ENCODE measurements at places on chromosomes 5 and 9. TPM values are rescaled to one million over a fixed set of nuclear protein-coding genes. Genes with fewer than 3 reads are reported as not detected.
A peak's percentile ranks its signal among the peaks of the same experiment; 100 is the strongest.

GRCh38 chr5:74391410-74391809 is 249.1 kb downstream of the ENC1 start:
- H3K4me1 ChIP-seq, result peaks cover 24% of the 10 kb centered on the region
- H3K36me3 ChIP-seq, result no peaks in the 10 kb centered on the region
- H3K4me3 ChIP-seq, result no peak overlapping the region
- no peak for DNase-seq
- no peaks in the 10 kb centered on the region for H3K27me3 ChIP-seq

- H3K4me3 ChIP-seq, result no peak overlapping the region
- H3K27me3 ChIP-seq, result no peaks in the 10 kb centered on the region
- peaks cover 14% of the 10 kb centered on the region for H3K4me1 ChIP-seq
- no peak for DNase-seq
Observed at GRCh38 chr9:22683700-22684075, 237.1 kb downstream of the DMRTA1 start.

DNA sequence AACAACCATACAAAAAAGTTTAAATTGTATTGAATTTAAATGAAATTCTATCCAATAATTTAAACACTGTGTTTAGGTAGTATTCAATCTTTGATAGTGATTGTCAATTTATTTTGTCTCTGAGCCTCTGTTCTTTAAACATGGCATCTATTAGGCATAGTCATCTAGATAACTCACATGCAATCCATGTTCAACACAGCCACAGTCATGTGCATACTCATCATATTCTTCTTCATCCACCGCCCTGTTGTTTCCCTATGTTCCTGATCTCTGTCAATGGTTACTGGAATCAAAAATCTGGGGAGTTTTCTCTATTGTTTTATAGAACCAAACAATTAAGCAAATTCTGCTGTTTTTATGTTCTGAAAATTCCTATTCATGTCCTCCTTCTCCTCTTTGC is 521.1 kb upstream of the DAB2 start:
- no peak overlapping the region for H3K4me3 ChIP-seq
- H3K4me1 ChIP-seq, result no peaks in the 10 kb centered on the region
- DNase-seq, result no peak
- no peaks in the 10 kb centered on the region for H3K27me3 ChIP-seq
- no peak overlapping the region for H3K27ac ChIP-seq

DNA sequence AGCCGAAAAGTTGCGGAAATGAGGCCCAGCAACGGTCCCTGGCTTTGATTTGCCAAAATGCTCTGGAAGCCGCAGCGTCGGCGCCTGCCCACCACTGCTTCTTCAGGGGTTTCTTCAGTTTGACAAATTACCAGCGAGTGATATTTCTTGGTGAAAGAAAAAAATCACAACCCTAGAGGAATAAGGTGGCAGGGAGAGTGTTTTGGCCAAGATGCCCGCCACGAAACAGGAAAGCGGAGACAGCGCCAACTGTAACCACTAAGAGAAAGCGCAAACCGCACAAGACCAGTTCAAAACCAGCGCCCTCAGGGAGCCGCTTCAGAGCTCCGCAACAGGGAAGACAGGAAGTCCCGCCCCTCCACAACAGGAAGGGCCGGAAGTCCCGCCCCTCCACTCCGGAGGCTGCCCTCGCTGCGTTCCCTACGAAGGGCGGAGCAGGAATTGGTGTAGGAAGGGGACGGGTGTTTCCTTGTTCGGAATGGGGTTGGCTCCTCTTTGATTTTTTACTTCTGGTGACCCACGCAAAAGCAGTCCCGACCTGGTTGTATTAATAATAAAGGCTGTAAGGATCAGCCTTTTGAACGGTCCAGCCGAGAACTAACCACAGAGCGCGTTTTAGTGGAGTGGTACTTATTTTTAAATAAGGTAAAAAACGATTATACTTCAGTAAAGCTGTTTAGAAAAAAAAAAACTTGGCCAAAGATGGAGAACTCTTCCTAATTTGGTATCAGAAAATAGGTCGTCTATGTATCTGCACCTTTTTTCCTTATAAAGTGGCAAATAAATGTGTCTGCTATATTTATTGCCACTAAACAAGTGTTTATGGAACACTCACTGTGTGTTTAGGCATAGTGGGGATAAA is at the start of gene C5orf34:
C5orf34 (minus strand) TSS at position 333 of the 862 bp plus-strand sequence. CDS start 5,809 bp downstream, outside the sequence.
- H3K27me3 ChIP-seq, result no peaks in the 10 kb centered on the region
- no peaks in the 10 kb centered on the region for H3K36me3 ChIP-seq
- H3K4me1 ChIP-seq, result peaks cover 33% of the 10 kb centered on the region
- peak; percentile 97 for DNase-seq
- peak within 1 kb of the TSS; percentile 96 for H3K27ac ChIP-seq

DNA sequence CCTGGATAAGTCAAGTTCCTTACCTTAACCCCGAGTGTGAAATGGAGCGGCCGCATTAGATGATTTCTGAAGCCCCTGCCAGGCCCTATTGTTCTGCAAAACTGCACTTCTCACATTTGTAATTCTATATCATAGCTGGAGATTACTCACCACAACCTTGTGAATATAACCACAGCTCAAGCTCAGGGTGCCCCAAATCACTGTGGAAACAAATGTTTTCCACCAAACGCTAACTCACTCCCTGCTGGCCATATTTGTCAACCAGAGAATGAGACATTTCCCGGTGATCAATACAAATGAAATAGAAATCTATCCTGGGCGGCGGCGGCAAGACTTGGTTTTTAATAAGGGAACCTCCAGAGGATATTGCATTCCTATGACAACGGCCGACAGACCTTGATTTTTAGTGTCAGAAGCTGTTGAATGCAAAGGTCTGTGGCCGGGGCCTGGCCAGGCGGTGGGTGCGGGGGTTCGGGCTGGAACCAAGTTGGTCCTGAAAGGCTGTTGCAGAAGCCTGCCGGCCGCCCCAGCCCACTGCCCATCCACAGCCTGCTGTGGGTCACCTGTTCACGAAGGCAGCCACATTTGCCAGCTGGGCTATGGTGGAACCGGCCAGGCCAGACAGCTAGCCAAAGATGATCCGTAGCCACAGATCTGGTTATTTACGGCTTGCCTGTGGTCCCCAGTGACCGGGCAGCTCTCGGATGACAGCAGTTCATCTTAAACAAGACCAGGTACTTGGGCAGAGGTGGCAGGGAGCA is 93.9 kb upstream of the LMX1B start:
- no peak overlapping the region for H3K4me3 ChIP-seq
- H3K27me3 ChIP-seq, result peaks cover 6% of the 10 kb centered on the region
- H3K4me1 ChIP-seq, result peaks cover 33% of the 10 kb centered on the region
- peak; percentile 73 for DNase-seq
- no peak overlapping the region for H3K27ac ChIP-seq

DNA sequence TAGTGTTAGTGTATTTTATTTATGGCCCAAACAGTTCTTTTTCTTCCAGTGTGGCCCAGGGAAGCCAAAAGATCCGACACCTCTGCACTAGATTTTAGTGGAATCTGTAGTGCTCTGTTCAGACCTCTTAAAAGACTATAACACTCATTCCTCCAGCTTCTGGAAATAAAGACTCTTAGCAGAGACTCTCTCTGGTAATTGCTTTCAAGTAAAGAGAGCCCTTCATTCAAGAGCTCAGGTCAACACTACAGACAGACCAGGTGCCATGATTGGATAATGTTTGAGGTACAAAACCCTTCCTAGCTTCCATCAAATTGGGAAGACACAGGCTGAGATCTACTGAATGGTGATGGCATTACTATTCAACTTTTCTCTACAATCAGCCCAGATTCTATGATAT is 255.8 kb downstream of the PRDM9 start:
- H3K36me3 ChIP-seq, result no peaks in the 10 kb centered on the region
- H3K4me3 ChIP-seq, result no peak overlapping the region
- H3K27ac ChIP-seq, result no peak overlapping the region
- DNase-seq, result no peak

- no peak for DNase-seq
- H3K36me3 ChIP-seq, result peaks cover 16% of the 10 kb centered on the region
- no peak overlapping the region for H3K4me3 ChIP-seq
Observed at GRCh38 chr5:54595721-54596120, 78.2 kb downstream of the SNX18 start.

DNA sequence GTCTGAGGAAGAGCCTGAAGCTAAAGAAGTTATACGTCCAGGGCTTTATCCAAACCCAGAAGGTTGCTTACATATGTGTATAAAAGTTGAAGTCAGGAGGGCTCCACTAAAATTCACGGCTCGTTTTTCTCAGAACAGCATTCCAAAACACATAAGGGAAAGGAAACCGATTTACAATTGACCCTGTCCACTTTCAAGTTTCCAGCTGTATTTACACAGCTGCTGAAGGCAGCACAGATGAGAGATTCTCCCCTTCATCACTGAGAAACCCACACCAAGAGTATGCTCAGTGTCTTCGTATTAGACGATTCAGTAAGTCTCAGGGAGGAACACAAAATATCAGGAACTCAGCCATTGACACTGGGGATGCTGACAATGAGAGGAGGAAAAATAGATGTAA is 5.9 kb upstream of the NREP start:
- H3K36me3 ChIP-seq, result peaks cover 3% of the 10 kb centered on the region
- no peaks in the 10 kb centered on the region for H3K27me3 ChIP-seq
- H3K4me3 ChIP-seq, result peak overlapping the region; percentile 26
- peaks cover 58% of the 10 kb centered on the region for H3K4me1 ChIP-seq
- peak overlapping the region; percentile 84 for H3K27ac ChIP-seq

GRCh38 chr5:40399349-40399748 is 280.4 kb upstream of the PTGER4 start:
- H3K27ac ChIP-seq, result no peak overlapping the region
- peaks cover 28% of the 10 kb centered on the region for H3K4me1 ChIP-seq
- no peaks in the 10 kb centered on the region for H3K27me3 ChIP-seq
- H3K4me3 ChIP-seq, result no peak overlapping the region

- no peak for DNase-seq
- H3K27me3 ChIP-seq, result no peaks in the 10 kb centered on the region
- H3K4me1 ChIP-seq, result peaks cover 88% of the 10 kb centered on the region
- peaks cover 33% of the 10 kb centered on the region for H3K36me3 ChIP-seq
Observed at GRCh38 chr9:116238225-116238624, 84.6 kb downstream of the PAPPA start.

DNA sequence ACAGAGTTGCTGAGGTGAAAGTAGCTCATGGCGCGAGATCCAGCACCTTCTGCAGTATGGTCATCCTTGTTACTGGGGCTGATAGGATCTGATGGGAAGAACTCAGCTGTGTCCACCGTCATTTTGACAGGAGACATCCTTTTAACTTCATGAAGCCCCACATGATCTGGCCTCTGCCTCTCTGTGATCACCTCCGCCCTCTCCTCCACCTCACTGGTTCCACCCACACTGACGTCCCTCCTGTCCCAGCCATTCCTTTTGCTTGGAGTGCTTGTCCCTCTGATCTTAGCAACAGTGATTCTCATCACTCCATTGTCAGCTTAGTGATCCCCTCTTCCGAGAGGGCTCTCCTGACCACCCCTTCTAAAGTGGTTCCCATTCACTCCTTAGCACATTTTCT is 25.8 kb downstream of the NEUROG1 start:
- peaks cover 19% of the 10 kb centered on the region for H3K4me1 ChIP-seq
- no peak overlapping the region for H3K4me3 ChIP-seq
- peaks cover 42% of the 10 kb centered on the region for H3K27me3 ChIP-seq
- H3K36me3 ChIP-seq, result no peaks in the 10 kb centered on the region

The FAXDC2 gene
- total RNA-seq, result 2.5 TPM
